Smooth muscle cell of trachea (primary cell): ENCODE measurements at places on chromosomes 16 and 17. TPM values are rescaled to one million over a fixed set of nuclear protein-coding genes. Genes with fewer than 3 reads are reported as not detected.

Gene CNOT1
- total RNA-seq, result 142 and 175 TPM in 2 replicates

Gene WFDC1
- 0.44 and 3.6 TPM in 2 replicates for total RNA-seq

Gene MMP2
- 884 and 2,660 TPM in 2 replicates for total RNA-seq

Gene CHST6
- 0.17 and 0.44 TPM in 2 replicates for total RNA-seq

Gene GRB2
- total RNA-seq, result 74.9 and 86.8 TPM in 2 replicates

Gene ITGAX
- total RNA-seq, result 0.15 and 0.17 TPM in 2 replicates

Gene PSME3IP1
- total RNA-seq, result 41.4 and 89.7 TPM in 2 replicates

Gene ACSM2B
- not detected in 2 replicates for total RNA-seq

Gene ST6GALNAC2
- total RNA-seq, result 0.73 and 3.0 TPM in 2 replicates

Gene MYL11
- total RNA-seq, result not detected in 2 replicates

Gene TBC1D3D
- 0.17 TPM in 1 of 2 replicates, not detected in the other for total RNA-seq

Gene CTRB2
- not detected in 2 replicates for total RNA-seq

Gene TGFB1I1
- total RNA-seq, result 51.1 and 51.6 TPM in 2 replicates

Gene HNF1B
- total RNA-seq, result not detected in 2 replicates

Gene TEKT1
- total RNA-seq, result not detected in 2 replicates

Gene HID1
- 0.29 and 0.66 TPM in 2 replicates for total RNA-seq

Gene CLCN7
- 71.4 and 169 TPM in 2 replicates for total RNA-seq

Gene NPIPB6
- total RNA-seq, result 1.3 and 6.1 TPM in 2 replicates

Gene KRT27
- total RNA-seq, result not detected in 2 replicates

Gene CACNG3
- total RNA-seq, result not detected in 2 replicates

Gene CHCT1
- total RNA-seq, result 1.2 TPM in 1 of 2 replicates, not detected in the other

Gene C16orf92
- total RNA-seq, result not detected in 2 replicates

Gene KCNG4
- not detected in 2 replicates for total RNA-seq

Gene EFCAB13
- total RNA-seq, result 8.3 and 10.1 TPM in 2 replicates

Gene SMIM5
- total RNA-seq, result 0.29 TPM in 1 of 2 replicates, not detected in the other

Gene HAP1
- under 0.01 and 0.17 TPM in 2 replicates for total RNA-seq

Gene PRCD
- total RNA-seq, result 10.2 and 14.7 TPM in 2 replicates

Gene CIAO3
- 27.3 and 44.3 TPM in 2 replicates for total RNA-seq

Gene ANKS3
- 24.9 and 35.7 TPM in 2 replicates for total RNA-seq

Gene NACA2
- not detected in 2 replicates for total RNA-seq

Gene TPSD1
- not detected in 2 replicates for total RNA-seq

Gene CIBAR2
- 0.17 TPM in 1 of 2 replicates, not detected in the other for total RNA-seq

Gene ERN2
- 0.15 and 0.33 TPM in 2 replicates for total RNA-seq

Gene ASIC2
- total RNA-seq, result 0.15 and 0.66 TPM in 2 replicates
